ENCODE measurements at places on chromosomes 6 and 20.

DNA sequence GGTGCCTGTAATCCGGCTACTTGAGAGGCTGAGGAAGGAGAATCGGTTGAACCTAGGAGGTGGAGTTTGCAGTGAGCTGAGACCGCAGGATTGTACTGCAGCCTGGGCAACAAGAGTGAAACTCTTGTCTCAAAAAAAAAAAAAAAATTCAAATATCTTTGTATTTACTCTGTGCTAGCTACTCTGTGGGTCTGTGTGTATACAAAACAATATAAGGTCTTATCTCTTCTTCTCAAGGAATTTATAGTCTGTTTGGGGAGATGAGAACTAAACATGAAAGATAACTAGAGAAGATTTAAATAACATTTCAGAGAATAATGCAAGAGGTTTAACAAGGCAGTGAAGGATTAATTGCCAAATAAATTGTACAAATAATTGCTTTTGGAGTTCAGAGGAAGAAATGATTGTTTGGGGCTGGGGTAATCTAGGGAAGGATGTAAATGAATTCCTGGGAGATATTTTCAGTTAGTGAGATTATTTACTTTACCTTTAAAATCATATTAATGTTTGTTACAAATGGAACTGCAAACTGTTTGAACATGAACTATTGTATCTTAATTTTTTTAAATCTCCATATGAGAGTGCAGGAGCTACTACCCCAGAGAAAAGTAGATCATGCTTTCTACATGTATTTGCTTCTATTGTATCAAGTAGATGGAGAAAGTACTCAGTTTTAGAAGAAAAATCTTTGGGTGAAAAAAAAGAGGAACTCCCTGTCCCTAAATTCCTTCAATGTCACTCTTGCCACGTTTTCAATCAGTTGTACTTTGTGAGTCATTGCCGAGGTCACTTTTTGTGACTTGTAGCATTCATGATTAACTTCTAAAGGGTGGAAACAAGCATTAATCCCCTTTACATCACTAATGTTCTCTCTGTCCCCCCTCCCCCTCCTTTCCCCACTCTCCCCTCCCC lies 39.0 kb downstream of the NCOA3 start:
- DNase-seq = peak; percentile 37

- DNase-seq = no peak
These were observed 17.5 kb upstream of the ZSCAN9 start for GRCh38 chr6:28207510-28208110.

DNA sequence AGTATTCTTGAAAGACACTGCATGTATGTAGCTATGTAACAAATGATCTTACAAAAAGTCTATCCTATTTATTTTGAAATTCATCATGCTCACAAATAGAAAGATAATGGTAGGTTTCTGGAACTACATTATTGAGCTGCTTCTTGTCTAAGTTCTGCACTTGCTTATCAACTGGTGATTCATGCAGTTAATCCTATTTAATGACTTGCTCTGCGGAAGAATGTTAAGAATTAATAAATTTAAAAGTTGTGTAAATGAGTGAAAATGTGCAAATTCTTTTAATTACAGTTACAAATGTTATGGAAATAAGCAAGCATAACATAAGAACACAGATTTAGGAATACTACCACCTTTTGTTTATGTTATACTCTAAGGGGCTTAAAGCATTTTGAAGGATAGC lies 67.1 kb upstream of the MCM9 start:
- DNase-seq = no peak

GRCh38 chr6:156944412-156944811 lies 167.2 kb downstream of the ARID1B start:
- no peak for DNase-seq

DNA sequence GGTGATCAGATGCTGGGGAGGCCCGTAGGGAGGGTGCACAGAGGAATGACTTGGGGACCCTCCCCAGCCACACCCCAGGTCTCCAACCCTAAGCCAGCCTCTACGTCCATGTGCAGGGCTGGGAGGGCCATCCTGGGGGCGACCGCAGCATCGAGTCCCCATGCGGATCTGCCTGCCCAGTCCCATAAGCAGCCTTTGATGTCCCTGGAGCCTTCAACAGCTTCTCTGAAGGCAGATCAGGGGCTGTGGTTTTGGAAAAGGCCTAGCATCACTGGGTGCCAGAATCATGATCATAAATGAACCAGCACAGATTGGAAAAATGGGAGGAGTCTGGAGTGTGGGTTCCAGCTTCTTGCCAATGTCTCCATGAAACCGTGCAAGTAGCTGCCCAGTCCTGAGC lies 22.9 kb downstream of the TOX2 start:
- no peak for DNase-seq

DNA sequence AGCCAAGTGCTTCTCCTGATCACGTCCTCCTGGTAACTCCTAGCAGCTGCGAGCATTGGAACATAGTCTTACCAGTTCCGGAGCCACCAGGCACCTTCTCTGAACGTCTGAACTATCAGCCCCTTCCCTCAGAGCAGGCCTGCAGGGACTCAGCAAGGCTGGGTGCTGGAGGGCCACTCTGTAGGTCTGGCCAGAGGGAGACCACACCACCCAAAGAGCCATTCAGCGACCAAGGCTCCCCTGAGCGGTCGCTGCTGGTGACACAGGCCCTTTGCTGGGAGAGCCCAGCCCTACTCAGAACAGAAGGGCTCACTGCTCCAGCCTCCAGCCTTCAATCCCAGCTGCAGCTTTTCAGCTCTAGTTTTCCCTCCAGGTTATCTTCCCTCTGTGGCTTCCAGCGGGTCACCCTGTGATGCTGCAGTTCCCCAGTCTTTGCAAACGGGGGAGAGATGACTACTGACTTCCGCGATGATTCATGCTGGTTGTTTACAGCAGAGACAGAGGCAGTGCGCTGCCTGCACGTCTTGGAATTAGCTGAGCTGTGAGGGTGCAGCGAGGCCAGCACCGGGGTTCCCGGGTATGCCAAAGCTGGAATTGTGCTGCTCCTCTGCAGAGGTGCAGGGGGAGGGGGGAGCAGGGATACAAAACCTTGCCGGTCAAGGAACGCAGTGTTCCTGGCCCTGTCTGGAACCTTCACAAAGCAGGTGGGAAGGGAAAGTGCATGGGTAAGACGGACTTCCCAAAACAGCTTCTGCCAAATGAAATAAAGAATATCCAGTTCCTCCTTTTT lies 161.4 kb downstream of the LY86 start:
- peak; percentile 89 for DNase-seq

DNA sequence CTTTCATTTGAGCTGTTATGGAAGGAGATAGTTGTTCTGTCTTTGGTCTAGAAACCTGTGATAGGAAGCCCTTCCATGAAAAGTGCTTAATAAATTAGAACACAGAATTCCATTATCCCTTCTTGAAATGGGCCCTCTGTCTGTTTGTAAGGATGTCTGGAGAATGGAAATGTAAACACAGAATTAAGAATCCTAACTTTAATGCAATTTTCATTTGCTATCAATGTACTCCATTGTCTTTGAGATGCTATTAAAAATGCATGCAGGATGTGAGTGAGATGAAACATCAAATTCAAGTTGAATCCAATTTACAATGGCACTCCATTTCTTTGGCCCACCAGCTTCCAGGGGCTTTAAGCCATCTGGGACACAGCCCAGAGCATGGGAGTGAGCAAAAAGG lies 13.9 kb upstream of the AARS2 start:
- DNase-seq = no peak

DNA sequence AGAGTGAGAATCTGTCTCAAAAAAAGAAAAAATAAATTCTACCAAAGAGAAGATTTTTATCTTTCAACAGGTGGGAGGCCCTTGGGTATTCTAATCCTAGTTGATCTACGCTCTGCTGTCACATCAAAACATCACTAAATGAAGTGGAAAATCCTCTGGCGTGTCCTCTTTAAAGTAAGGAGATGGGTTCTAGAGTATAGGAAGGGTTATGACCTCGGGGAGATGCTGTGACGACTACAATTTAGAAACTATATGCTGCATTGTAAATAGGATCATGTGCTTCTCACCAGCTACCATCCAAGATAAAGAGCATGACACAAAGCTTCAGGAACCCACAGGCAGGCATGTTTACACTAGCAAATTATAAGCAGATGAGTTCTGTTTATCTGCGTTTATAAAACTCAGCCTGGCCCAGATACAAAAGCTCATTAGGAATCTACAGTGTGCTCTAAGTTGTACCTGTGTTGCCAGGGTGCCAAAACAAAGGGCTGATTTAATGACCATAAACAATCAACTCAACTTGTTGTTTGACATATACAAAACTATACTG lies 197.1 kb upstream of the PLN start:
- peak; percentile 27 for DNase-seq

DNA sequence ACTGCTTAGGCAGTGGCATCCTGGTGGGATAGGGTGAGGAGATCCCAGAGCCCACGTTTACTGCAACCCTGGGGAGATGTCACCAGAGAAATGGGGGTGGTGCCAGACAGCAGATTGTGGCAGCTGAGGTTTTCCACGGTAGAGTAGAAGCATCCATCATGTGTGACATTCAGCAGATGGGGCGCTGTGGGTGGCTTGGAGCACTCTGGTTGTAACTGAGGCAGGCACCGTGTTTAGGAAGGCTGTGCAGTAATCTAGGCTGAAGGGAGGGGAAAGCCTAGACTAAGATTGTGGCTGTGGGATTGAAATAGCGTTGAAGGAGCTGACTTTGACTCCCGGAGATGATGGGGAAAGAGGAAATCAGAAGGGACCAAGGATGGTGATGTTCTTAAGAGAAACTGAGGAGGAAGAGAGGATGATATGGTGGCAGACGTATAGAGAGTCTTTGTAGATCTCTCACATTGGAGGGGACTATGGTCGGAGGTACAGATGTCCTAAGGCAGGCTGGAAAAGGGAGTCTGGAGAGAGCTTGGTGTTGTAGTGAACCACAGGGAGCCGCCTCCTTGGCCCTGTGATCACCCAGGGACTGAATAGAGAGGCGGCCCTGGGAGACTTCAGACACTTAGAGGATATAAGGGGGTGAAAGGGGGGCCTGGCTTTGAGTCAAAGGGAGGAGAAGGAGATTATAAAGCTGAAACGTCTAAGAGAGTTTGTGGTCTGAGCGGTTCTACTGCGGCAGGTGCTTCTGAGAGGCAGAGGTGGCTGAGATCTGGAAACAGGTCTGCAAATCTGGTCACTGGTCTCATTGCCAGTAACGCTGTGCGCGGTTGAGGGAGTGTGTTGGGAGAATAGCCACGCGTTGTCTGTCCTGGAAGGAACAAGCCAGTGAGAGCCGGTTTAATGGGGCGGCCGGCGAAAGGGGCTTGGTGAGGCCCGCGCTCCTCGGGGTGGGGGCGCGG lies 792 bp upstream of the MICA start:
- no peak for DNase-seq

GRCh38 chr6:12593771-12594529 lies 122.6 kb upstream of the PHACTR1 start:
- no peak for DNase-seq

DNA sequence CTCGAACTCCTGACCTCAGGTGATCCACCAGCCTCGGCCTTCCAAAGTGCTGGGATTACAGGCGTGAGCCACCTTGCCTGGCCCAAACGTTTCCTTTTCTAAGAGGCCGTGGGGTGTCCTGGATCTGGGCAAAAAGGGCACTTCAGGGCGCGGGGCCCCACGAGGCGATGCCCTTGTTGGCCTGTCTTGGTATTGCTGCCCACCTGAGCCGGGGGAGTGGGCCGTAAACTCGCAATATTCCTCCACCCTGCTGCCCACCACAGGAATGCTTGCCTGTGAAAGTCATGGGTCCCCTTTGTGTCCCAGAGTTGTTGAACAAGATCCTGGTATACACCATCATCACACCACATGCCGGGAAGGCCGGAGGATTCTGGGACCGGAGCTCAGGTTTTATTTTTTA lies 49.0 kb downstream of the SSR1 start:
- DNase-seq = no peak

DNA sequence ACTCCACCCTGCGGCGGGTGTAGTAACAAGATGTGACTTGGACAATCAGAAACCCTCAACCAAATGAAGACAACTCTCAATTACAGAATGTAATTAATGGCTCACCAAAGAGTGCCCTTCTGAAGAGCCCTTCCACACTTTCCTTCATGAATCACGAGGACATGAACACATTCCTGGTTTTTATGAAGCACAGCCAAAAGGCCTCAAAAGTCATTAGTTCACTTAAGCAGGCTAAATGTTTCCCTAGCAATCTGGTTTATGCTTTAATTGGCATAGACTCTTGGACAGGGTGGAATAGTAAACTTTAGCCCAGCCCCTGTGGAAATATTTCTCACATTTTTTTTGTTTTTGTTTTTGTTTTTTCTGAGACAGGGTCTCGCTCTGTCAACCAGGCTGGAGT lies 20.5 kb downstream of the CPNE5 start:
- DNase-seq = no peak

DNA sequence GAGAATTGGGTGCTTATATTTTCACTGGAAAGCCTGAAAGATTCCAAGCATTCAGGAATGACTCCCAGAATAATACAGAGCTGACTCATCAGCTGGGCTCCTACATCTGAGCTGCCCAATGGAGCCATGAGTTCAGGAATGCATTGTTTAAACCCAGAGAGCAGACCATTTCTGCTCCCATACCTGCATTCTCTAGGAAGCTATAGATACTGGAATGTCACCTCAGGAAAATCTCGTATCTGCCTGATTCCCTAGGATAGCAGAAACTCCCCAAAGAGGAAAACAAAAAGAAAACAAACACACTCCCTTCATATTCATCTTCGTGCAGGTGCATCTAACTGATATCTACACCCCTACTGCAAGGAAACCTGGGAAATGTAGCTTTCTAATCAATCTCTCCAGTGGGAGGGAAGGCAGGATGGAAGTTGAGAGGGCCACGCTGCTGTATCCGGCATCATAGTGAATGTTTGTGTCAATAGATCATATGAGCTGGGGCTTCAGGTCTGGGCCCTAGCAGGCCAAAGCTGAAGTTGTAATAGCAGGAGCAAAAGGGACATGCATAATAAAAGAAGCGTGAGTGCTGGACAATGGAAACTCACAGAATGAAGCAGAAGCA lies 8.2 kb upstream of the SLC2A12 start:
- DNase-seq = peak; percentile 52

DNA sequence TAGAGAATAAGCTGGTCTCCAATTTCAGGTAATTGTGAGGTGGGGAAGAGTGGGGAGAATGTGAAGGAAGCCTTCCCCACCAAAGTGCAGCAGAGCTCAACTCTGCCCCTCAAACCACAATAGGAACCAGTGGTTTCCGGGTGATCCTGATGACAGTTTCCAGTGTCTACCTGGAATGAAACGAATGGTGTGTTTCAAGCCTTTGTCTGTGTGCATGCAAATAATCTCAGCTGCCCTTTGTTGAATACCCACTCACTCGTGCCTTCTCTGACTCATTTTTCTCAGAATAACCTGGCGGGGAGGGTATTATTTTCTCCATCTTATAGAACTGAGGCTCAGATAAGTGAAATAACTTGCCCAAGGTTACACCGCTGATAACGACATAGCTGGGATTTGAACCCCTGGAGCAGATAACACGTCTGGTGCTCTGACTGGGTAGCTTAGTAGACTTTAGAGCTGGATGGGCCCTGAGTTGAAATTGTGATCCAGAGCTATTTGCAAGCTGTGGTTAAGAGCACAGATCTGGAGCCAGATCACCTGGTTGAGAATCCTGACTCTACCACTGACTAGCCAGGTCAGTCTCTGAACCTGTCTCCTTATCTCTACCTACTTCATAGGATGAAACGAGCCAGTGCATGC lies 85.1 kb downstream of the EYA2 start:
- DNase-seq = no peak
